Fibroblast of skin of back (primary cell): ENCODE measurements at places on chromosomes 1 and 21.

DNA sequence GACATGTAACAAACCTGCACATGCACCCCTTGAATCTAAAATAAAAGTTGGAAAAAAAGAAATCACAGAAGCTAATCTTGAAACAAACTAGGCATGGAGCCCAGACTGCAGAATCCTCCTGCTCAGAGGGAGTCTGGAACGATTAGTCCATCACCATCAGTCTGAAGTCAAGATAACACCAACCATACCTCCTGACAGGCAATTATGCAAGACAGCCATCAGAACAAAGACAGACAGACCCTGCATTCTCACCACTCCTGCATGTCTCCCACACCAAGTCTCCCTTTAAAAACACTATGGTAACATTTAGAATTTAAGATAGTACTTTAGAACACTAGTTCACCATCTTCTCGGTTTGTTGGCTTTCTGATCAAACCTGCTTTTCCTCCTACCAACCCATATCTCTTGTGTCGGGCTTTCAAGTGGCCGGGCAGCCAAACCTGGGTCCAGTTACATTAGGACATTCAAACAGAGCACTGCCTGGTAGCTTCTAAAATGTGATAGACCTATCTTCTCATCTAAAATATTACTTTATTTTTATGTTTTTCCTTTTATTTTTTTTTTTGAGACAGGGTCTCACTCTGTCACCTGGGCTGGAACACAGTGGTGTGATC, 10.1 kb downstream of the YARS1 start:
- no peak for DNase-seq

DNA sequence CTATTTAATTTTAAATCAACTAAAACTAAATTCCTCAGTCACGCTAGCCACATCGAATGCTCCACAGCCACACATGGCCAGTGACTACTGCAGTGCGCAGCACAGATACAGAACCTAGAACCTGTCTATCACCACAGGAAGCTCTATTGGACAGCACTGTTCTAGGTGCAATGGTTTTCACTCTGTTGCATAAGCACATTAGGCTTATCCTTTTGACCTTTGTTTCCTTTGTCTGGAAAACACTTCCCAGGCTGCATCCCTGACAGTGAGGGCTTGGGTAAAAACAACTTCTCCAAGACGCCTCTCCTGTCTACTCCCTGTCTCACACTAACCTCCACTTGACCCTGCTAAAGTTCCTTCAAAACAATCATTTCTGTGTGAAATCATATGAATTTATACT, 33.6 kb upstream of the RAP1GAP start:
- DNase-seq: no peak

GRCh38 chr1:55188909-55189308, 26.3 kb downstream of the USP24 start:
- no peak for DNase-seq

- no peak for DNase-seq
Observed at GRCh38 chr1:66416295-66416694, 117.7 kb upstream of the SGIP1 start.

DNA sequence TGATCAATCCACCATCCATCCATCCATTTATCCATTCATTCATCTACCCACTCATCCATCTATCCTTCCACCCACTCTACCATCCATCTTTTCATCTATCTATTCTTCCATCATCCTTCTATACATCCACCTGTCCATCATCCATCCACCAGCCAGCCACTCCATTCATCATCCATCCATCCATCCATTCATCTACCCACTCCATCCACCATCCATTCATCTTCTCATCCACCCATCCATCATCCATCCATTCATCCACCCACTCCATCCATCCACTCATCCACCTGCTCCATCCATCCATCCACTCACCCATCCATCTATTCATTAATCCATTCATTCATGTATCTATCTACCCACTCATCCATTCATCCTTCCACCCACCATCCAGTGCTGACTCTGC, 127.9 kb upstream of the TMPRSS2 start:
- no peak for DNase-seq

DNA sequence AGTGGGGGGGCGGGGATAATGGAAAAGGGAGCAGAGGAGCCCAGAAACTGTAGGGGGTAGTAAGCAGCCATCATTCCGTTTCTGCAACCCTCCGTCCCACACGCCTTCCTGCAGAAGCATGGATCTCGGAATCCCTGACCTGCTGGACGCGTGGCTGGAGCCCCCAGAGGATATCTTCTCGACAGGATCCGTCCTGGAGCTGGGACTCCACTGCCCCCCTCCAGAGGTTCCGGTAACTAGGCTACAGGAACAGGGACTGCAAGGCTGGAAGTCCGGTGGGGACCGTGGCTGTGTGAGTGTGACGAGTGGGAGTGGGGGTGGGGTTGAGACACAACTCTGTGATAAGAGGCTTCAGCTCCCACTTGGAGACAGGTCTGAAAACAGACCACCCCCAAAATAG, 706 bp downstream of the CREB3L4 start:
- DNase-seq: no peak

DNA sequence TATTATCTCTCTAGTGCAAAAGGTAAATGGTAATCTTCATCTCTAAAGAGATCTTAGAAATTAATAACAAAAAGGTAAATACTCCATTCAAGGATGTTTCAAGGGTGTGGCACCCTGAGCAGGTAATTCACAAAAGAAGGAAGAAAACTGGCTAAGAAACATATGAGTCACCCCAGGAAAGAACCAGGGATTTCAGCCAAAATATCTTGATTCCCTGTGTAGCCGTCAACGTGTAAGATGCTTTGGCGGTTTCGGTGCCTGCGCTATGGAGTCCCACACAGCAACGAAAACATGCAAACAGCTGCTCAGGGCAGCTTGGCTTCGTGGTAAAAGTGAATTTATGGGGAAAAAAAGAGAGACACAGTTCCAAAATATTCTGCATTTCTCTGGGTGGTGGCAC, 3.7 kb downstream of the ITGB2 start:
- no peak for DNase-seq

DNA sequence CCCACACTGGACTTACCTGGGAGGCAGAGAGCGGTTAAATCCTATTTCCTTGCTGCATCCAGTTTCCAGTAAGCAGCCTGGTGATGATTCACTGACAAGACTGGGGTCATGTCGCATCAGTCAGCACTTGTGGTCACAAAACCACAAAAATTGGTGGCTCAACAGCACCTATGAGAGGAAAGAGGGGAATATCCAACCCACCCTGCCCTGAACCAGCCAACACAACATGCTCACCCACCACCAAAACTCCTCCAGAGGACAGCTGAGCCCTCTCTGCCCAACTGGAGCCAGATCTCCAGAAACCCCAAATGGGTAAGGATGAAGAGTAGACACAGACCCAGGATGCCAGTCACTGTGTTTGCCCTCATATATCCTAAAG, 64.0 kb downstream of the CD46 start:
- peak; percentile 62 for DNase-seq

DNA sequence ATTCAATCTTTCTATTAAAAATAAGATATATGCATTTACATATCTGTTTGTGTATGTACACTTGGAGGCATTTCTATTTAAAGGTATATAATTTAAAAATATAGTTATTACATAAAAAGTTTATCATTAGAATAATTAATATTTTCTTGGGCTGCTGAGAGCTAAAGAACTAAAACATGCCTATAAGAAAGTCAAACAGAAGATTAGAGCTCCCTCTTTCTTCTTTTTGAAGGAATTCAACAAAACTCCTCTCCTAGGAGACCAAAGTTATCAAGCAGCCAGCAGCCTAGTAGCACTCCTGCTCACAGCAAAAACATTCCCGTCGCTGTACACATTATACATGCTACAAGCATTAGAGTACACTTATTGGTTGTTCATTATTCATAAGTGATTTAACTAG, 216.4 kb downstream of the VAV3 start:
- peak; percentile 40 for DNase-seq

- DNase-seq: no peak
Observed at GRCh38 chr1:181043025-181043888, 9.5 kb downstream of the MR1 start.

GRCh38 chr1:219917851-219918466, 10.4 kb downstream of the SLC30A10 start:
- peak; percentile 11 for DNase-seq

- peak; percentile 70 for DNase-seq
Observed at GRCh38 chr1:31152181-31152795, 86.8 kb upstream of the PUM1 start.

DNA sequence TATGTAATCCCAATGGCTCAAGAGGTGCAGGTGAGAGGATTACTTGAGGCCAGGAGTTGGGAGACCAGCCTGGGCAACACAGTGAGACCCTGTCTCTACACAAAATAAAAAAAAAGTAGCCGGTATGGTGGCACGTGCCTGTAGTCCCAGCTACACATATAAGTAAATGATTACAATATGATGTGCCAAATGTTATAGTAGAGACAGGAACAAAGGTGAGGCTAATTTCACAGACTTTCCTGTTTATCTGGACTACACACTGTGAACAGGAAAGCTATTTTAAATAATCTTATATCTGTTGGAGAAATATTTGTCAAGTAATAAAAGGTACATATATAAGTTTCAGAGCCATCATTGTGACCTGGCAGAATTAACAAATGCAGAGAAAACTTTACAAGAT, 77.7 kb downstream of the UROD start:
- no peak for DNase-seq

- DNase-seq: no peak
Observed at GRCh38 chr1:157597959-157598667, at the start of gene FCRL4. Gene FCRL4 (minus strand): TSS chr1:157598085. CDS start chr1:157597944, 141 bp downstream.

GRCh38 chr1:85230305-85230977, 29.0 kb downstream of the C1orf52 start:
- DNase-seq: no peak

DNA sequence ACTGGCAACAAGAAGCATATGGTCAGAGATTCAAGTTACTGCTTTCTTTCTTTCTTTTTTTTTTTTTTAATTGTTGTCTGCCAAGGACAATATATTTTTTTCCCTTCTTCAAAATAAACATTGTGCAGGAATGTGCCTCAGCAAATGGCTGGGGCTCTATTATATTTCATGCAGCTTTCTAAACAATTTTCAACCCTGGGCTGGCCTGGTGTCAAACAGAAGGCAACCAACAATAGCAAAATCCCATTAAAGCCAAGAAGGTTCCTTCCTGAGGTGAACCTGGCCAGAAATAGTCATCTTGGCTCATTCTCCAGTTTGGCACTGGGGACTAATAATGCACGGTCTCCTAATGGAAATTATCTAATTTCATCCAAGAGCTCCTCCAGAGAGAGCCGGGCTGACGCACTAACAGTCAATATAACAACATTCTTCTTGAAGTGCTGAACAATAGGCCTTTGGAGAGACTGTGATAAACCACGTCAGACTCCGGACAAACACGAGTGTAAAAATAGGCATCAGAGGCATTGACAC, 35.7 kb upstream of the HLX start:
- no peak for DNase-seq

DNA sequence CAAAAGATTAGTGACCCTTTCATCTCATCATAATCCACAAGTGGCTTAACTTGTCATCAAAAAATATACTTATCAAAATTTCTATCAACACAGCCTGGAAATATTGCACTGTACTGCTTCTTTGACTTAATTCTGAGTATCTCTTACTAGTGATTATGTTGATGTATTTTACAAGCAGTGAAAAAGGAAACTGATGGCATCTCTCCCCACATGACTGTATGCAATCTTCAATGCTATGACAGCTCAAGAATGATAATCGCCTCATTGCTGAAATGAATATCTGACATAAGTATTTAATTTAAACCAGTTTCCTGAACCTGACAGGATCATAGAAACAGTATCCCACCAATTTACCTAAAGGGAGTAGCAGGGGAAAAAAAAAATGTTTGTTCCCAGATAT, 79.5 kb downstream of the DPYD start:
- no peak for DNase-seq

DNA sequence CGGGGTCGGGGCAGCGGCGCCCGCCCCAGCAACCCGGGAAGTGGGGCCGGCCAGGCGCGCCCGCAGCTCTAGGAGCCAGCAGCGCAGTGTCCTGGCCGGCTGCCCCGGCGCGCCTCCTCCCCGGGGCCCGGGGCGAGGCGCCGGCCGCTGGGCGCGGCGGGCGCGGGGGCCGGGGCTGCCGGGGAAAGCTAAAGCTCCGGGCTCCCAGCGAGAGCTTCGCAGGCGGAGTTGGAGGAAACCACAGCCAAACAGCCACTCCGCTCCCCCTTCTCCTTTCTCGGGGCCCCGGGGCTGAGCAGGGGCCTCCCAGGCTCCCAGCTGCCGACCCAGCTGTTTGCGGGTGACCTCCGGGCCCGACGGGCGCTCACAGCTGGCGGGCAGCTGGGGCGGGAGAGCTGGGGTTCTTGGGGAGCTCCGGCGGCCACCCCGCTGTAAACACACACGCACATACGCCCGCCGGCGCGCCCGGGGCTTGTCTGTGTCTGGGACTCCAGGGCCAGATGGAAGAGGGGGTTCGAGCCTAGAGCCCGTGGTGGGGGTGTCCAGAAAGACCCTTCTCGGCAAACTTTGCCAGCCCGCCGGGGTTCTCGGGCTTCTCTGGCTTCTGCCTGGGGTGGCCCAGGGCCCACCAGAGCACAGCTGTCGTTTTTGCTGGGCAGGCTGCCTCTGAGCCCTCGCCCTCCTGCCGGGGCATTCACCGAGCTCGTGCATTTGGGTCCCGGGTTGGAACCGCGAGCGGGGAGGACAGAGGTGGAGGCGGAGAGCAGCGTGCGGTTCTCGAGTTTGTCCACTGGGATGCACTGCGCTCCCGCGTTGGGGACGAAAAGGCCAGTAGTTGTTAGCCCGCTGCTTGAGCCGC, 1.5 kb downstream of the AJAP1 start:
- peak; percentile 81 for DNase-seq

GRCh38 chr1:50735443-50735842, 224.6 kb downstream of the FAF1 start:
- peak; percentile 28 for DNase-seq

GRCh38 chr1:244002721-244003120, 48.4 kb upstream of the ZBTB18 start:
- DNase-seq: no peak

DNA sequence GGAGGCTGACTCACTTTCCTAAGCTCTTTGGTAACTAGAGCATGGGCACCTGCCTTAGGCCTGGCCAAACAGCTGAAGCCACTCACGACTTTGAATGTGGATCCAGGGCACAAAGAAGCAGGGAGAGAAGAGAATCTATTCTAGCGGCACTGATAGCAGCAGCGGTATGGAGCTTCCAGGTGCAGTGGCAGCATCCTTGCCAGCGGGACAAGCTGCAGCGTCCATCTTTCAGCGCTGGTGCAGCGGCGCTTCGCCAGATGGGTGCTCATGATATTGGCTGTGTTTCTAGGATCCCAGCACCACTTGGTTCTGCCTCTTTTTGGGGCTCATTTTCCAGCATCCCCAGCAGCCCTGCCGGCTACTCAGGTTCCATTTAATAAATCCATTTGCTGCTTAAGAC, 184.2 kb downstream of the SLC44A5 start:
- DNase-seq: no peak

- DNase-seq: no peak
Observed at GRCh38 chr1:30452925-30453324, 270.5 kb downstream of the MATN1 start.

DNA sequence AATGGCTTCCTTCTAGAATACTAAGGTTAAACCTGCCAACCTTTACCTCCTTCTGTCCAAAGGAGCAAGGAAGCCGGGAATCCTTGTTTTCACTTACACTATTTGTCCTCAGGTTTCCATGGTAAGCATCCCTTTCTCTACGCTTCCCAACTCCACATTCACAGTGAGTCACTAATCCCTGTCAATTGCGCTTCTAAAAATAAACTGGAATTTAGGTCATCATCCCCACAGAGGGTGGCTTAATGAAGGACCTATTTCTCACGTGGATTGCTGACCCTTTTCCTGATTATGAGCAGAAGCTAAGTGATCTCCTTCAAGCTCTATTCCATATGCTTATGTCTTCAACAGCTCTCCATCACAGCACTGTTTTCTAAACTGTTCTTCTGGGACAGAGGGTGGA, 39.9 kb upstream of the ABCA4 start:
- peak; percentile 90 for DNase-seq

GRCh38 chr1:230282157-230282556, 144.0 kb downstream of the PGBD5 start:
- no peak for DNase-seq
